ENCODE measurements at places on chromosomes 12 and 14.
A peak's percentile ranks its signal among the peaks of the same experiment; 100 is the strongest.

DNA sequence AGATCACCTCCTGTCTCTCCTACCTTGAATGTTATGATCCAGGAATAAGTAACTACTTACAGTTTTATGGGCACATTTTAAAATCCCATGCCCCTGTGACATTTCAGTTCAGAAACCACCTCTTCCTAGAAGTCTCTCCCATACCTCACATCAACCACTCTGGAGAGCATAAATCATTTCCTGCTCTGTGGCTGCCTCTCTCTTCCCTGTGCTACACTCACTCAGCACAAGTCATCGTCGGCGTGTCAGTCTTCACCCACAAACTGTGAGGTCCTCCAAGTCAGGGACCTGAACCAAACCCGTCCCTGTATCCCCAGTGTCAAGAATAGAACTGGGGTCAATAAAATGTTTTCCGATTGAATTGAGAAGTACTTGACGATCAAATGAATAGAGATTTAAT is 863.3 kb downstream of the BCL11B start:
- no peak for DNase-seq

DNA sequence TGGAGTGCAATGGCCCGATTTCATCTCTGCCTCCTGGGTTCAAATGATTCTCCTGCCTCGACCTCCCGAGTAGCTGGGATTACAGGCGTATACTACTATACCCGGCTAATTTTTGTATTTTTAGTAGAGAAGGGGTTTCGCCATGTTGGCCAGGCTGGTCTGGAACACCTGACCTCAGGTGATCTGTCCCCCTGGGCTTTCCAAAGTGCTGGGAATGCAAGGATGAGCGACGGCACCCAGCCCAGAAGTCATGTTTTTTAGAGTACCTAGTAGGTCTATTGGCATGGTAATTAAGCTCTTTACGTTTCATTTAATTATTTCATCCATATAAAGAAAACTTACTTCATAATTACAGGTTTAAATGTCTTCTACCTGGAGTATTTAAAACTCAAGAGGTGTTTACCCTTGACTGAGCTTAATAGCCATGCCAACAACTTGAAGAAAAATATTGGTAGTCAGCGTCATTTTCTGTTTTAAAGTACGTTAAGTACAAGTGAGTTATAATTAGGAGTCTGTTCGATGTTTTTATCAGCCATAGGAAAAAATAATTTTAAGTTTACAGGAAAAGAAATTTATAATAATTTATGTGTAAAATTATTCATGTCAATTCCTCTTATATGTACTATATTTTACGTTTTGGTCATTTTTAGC is 4.0 kb downstream of the TMPO start:
- no peak for DNase-seq

DNA sequence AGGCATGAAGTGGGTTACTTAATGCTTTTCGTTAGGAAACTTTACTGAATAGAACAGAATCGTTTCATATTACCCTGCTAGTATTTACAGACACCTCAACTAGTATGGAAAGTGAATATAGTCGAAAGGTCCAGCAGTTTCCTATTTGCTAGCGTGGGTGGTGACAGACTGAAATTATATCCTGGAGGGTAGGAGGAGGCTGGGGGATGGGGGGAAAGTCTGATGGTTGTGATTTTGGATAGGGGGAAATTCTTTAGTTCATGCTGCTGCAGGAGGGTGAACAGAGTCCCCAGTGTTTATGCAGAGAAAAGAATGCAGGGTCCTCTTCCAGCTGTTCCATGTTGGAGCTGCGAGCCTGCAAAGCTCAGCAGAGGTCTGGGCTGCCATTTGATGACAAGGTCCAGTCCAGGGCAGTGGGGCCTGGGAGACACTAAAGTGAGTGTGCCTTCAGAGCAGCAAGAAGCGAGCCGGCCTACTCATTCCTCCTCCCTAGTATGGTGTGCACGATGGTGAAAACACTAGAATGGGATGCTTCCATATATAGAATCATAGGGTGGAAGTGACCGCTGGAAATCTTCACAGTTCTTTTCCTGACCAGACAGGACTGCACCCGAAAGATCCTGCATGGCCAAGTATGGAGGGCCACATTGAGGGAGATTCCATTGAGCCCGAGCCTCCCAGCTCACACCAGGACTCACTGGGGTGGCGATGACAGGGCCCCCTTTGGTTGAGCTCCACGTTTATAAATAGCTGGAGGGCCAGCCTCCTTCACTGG is 2.1 kb downstream of the SAMD4A start:
- DNase-seq, result peak; percentile 62

- no peak for DNase-seq
These were observed 179.3 kb upstream of the ATF7IP start for GRCh38 chr12:14186193-14186502.

GRCh38 chr12:32756476-32757066 is 874 bp upstream of the YARS2 start:
- peak; percentile 43 for DNase-seq

DNA sequence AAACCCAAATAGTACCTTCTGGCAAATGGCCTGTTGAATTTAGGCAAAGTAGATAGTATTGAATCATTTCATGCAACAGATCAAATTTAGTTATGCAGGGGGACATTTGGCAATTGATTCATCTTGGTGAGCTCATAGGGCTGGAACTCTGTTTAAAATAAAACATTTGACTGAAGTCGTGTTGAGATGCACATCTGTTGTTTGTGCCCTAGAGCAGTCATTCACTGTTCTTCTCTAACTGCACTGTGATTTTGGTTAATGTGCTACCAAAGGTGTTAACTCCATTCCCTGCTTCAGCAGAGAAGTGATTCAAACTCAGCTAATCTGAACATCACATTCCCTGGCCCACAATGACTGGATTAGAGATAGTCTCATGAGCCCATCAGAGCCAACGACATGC is 44.0 kb upstream of the CSRP2 start:
- no peak for DNase-seq

DNA sequence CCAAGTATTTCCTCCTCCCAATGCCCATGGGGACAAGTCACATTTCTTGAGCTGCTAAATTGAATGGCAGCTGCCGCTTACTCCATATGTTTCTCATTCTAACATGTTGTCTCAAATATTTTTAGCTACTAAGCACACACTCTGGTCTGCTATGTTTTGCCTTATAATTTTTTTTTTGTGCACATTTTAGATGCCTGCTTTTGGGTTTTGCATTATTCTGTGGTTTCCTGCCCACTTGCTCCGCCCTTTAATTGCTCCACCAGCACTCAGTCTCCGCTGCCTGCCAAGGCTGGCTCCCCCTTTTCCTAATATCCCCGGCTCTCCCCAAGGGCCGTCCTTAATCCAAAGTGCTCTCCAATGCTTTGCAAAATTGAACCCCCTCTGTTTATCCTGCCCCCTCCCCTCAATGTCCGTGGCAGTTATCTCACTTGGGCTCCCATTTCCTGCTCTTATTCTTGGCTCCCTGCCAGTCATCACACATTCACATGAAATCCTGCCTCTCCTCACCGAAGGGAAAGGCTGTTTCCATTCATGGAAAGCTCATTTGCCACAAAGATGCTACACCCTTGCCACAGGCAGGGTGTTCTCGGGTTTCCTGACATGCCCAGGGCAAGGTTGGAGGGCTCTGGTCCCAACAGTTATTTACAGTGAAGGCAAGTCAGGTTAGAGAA is 79.4 kb downstream of the C12orf75 start:
- peak; percentile 82 for DNase-seq

DNA sequence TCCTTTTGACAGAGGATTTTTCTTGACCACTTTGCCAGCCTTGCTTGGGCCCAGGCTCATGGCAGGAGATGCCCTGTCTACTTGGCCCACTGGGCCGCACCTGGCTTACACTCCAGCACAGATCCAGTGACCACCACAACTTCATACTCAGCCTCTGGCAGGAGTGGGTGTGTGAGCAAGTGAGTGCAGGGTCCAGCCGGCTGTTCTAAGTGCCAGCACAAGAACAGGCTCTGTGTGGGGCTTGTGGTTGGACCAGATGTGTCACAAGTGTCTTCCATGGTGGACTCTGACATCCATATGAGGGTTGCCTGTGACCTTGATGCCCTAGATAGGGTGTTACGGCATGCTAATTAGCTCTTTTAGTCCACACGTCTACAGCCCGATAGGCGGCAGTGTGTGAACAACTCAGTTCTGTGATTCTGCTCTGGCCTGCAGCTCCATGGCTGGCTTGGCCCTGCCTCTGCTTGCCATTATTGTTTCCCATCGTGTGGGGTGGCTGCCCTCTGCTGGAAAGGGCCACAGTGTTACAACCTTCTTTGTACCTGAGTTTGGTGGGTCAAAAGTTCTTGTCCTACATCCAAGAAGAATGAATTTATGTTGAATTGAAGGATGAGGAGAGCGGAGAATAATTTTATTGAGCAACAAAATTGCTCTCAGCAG is 1089.1 kb downstream of the SLC6A15 start:
- no peak for DNase-seq

DNA sequence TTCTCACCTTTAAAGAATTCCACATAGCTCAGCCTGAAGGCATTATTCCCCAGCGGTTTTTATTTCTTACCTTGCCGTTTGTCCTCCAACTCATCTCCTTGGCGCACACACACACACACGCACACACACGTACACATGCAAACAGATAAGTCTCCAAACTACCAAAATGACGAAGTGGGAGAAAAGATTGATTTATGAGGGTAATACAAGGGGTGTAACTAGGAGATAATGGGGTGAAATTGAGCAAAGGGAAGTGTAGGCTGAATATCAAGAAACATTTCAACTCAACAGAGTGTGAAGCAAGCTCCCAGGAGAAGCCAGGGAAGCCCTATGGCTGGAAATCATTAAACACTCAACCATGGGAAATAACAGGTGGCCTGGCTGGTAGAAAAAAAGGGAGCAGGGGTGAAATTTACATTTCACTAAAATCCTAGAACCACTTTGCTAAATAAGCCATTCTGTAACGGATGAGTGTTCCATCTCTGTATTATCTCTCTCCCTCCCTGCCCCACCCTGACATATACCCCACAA is 41.0 kb downstream of the GRIN2B start:
- DNase-seq, result no peak

All from right forelimb (tissue), 1 donor.